ENCODE measurements at places on chromosomes 12 and 14.

DNA sequence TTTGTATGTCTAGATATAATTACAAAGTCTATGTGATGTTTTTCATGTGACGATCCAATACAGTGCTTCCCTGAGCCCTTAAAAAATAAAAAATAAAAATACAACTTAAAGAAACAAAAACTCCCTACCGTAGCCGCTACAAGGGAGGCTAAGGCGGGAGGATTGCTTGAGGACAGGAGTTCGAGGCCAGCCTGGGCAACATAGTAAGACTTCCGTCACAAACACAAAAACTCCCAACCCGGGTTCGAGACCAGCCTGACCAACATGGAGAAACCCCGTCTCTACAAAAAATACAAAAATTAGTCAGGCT, 669 bp upstream of the CDKN3 start:
- no peak for DNase-seq

GRCh38 chr12:116765271-116765670, 27.2 kb downstream of the RNFT2 start:
- DNase-seq: no peak

DNA sequence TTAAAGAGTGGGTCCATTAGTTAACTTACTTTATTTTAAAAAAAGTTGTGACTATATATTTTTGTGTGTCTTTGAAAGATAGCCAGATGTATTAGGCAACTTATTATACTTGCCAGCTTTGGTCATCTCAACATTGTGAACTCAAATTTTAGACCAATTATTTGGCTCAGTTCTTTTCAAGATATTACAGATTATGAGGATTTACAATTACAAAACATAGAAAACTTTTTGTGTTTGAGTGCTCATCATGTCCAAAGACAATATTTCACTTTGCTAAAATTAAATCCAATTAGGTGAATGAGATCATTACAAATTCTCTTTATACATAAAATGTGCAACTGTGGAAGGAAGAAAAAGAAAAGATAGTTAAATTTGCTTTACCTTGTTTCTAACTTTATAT, 18.3 kb upstream of the PDE3A start:
- no peak for DNase-seq

DNA sequence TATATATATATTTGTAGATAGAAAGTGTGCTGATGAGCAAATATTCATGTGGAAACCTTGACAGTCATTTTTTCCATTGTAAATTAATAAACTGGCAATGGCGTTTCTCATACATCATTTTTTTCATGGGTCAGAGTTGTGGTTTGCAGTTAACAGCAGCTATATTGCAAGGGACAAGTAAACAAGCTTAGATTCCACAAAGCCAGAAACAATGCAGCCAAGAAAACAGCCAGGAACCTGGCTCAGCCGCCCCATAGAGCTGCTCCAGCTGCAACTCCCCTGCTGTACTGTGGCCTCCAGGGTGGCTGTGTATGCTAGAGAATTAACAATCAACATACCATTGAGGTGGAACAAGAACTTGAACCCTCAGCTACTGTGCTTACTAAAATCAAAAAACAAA, 298.2 kb downstream of the TMEM132D start:
- no peak for DNase-seq

DNA sequence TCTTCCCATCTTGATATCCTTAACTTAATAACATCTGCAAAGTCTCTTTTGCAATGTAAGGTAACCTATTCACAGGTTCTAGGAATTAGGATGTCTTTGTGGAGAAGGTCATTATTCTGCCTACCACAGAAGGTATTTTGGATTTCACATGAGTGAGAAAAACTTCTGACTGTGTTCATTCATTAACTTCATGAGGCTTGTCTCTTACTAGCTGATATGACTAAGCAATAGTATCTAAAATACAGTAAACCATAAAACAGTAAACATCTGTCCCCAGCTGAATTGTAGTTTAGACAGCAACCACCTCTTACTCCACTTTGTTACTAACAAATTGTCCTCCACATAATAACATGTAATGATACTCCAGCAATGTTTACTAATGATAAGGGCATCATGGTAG, 198.1 kb downstream of the SEC23A start:
- no peak for DNase-seq

DNA sequence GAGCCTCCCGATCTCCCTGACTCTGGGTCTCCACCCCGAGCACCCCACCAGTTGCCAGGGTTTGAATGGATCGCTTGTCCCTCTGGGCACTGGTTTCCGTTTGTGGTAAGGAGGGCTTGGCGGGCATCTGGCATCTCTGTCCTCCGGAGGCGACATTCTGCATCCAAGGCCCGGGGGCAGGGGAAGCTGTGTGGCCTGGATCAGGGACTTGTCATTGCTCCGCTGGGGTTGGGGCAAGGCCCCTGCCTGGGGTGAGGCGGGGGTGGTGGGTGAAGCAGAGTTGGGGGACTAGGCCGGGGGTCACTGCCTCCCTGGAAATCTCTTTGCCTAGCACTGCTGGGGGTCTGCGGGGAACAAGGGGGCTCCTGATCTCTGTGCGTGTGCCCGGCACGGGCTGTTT, 30.2 kb downstream of the KIF26A start:
- no peak for DNase-seq

DNA sequence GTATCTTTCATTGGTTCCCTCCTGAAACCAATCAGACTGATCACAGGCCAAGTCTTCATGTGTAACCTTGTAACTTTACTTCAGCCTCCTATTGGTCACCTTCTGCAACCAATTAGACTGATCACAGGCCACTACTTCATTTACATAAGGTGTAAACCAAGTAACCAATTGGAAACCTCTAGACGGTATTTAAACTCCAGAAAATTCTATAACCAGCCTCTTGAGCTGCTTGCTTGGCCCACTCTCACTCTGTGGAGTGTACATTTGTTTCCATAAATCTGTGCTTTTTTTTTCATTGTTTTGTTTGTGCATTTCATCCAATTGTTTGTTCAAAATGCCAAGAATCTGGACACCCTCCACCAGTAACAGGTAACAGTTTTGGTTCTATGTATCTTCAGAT, 47.5 kb downstream of the EIF2S3B start:
- no peak for DNase-seq

- no peak for DNase-seq
These were observed 12.1 kb downstream of the ETV6 start for GRCh38 chr12:11661491-11662089.

GRCh38 chr14:55571125-55571889, 8.7 kb upstream of the KTN1 start:
- DNase-seq: peak; percentile 42

DNA sequence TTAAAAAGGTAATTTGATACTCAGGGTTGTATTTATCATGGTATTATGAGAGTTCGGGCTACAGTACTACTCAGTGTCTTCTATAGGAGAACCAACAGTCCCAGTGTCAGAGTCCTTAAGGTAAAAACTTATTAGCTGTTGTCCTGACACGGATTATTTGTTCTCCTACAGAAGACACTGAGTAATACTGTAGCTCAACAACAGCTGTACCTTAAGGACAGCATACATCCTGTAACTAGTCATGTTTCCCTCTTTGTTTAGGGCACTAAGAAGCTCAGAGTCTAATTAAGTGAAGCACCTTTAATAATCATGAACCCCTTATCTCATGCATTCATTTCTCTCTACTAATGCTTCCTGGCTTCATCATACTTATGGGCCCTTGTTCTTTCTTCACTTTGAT, 33.9 kb downstream of the ARF6 start:
- DNase-seq: no peak

GRCh38 chr12:9123781-9124382, 8.2 kb upstream of the A2M start:
- no peak for DNase-seq

- no peak for DNase-seq
These were observed 107.6 kb downstream of the RFLNA start for GRCh38 chr12:124402248-124403066.

DNA sequence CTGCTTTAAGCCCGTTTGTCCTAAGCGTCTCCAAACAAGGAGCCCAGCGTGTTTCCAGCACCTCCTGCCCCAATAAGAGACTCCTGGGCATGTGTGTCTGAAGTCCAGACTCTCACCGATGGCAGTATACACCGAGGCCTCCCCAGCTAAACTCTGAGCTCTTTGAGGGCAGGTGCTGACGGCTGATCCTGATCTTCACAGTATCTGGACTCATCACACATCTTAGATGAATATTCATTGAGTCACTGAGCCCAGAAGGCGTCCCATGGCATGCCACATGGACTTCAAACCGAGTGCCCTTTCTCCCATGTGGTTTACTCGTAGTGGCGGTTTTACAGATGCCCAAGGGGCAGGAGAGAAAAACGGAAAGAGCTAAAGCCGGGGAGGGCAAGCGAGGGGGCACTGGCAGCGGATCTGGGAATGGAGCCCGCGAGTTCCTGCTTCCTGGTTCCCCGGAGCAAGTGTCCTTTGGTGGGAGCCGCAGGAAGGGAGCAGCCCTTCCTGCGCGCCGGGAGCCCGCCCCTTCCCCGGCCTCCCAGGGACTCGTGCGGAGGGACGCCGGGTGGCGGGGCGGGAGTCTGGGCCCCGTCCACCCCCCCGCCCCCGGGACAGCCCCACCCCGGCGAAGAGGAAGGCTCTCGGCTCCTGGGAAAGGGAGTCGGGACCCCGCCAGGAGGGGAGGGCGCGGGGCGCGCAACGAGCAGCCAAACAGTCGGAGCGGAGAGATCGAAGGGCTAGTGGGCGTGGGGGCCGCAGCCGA, 585 bp upstream of the TEAD4 start:
- DNase-seq: peak; percentile 53

DNA sequence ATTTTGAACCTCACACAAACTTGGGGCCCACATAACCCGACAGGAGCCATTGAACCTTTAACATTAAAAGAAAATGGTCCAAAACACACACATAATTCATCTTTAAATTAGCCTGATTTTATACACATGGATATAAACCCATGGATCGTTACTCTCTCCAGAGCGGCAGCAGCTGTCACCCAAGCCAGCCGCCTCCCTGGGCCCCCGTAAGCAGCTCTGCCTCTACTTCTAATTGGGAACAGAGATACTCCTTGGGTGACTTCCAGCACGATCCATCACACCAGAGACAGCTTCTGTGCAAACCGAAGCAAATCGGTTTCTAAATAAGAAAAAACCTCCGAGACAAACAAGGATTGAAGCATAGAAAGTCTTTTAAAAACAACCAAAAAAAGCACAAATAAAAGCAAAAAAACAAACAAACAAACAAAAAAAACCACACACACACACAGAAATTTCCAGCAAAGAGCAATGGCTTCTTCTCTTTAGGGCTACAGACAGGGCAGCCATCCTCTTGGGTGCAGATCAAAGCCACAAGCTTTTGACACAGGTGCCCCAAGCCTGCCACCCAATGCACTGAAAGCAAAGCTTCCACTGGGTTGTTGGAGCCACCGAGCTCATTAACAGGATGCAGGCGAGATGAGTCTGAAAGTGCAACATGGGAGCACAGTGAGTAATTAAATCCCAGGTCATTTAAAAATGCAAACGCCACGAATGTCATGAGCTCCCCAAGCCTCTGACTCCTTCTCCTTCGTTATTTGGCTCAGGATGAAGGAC, 156.9 kb downstream of the DPF3 start:
- no peak for DNase-seq

- no peak for DNase-seq
These were observed 353.2 kb downstream of the BCAT1 start for GRCh38 chr12:24595652-24596235.

DNA sequence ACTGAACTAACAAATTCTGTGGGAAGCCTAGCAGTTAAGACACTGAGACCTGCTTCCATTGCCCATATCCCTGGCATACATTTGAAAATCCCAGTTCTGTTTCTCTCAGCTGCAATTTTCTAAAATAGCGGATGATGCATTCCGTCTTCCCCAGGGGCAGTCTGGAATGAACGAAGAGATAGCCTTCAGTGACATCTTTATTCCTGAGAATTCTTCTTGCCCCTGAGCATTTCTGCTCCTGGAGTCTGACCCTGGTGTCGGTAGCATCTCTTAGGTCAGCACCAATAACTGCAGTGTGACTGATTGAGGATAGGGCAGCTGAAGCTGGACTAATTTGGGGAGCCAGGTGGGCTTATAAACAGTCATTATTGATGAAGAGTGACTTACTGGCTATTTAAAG, 552.5 kb downstream of the DIO2 start:
- DNase-seq: no peak

DNA sequence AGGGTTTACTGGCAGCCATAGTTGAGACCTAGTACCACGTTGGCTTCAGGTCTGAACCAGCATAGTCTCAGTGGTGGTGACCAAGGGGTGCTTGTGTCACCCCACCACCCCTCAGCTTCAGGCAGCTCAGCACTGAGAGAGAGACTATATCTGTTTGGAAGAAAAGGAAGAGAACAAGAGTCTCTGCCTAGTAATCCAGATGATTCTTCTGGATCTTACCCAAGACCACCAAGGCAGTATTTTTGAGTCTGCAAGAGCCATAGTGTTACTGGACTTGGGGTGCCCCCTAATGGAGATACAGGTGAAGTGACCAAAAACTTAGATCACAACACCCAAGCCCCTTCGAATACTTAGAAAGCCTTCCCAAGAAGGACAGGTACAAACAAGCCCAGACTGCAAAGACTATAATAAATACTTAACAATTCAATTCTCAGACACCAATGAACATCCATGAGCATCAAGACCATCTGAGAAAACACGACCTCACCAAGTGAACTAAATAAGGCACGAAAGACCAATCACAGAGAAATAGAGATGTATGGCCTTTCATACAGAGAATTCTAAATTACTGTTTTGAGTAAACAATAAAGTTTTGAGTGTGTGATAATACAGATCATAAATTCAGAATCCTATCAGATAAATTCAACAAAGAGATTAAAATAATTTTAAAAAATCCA, 107.0 kb downstream of the HELB start:
- DNase-seq: peak; percentile 20

DNA sequence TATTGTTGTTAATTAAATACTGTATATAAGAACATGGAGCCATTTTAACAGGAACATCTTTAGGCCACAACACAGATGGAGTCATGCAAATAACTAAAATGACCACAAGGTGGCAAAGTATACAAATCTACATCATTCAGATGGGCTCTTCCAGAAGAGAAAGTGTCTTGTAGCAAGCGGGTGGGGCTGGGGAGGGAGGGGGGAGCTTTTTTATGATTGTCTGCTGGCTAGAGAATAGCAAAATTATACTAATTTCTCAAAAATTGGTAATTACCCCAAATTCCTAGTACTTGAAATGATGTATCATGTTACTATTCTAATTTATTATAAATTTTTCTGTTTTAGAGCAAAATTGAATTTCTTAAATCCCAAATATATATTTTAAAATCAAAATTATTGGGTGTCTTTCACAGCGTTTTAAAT, 378.7 kb downstream of the PRKD1 start:
- DNase-seq: peak; percentile 27

GRCh38 chr12:45974883-45975282, 15.5 kb downstream of the SCAF11 start:
- no peak for DNase-seq

GRCh38 chr14:25050269-25051150, 563 bp upstream of the STXBP6 start:
- DNase-seq: no peak

DNA sequence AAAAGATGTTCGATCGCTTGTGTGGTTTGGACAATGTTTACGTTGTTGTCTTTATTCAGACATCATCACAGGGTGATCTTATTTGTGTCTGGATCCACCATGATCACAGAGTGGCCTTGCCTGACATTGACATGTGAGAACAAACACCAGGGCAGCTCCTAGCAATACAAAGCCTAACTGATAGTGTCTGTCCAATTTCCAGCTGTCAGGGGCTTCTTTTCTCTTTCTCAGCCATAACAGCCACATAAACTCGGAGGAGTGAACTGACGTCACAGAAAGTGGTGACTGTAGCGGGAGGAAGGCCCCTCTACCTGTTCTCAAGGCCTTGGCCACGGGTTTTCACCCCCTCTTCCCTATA, 5.8 kb upstream of the SLC6A13 start:
- DNase-seq: no peak

Data from GM10248 (cell line).